ENCODE measurements at places on chromosomes 3 and 15. TPM values are rescaled to one million over a fixed set of nuclear protein-coding genes. Genes with fewer than 3 reads are reported as not detected.

DNA sequence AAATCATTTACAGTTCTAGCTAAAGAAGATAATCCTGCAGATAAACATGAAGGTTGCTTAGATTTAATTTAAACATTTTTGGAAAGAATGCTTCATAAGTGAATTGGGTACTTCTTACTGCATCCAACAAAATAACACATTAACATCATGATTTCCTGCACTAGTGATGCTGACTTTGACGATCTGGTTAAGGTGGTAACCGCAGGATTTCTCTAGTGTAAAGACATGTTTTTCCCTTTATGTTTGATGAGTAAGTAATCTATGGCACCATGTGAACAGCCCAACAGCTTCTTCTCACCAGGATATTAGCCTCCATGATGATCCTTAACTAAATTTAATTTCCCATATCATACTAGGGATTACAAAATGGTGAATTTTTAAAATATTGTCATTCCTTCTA lies 14.1 kb downstream of the SPPL2A start:
- no peak for DNase-seq

The SLC33A1 gene
- total RNA-seq: 30.0 TPM

DNA sequence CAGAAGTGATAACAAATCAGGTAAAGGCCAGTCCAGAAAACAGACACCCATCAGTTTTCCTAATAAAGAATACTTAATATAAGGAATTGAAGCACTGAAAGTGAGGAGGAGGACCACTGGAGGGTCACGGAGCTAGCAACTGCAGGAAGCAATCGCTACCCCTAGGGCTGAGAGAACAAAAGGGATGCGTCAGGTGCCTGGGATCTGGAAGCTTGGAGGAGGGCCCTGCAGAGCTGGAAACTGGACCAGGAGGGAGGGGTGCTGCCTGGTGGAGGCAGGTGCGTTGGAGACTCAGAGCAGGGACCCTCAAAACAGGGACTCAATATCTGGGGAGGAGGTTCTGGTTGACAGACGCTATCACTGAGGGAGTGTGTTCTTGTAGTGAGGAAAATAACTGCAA lies 308.1 kb upstream of the RASGRP1 start:
- DNase-seq: no peak

The PSTPIP1 gene
- not detected for total RNA-seq

The ALAS1 gene
- total RNA-seq: 38.3 TPM

GRCh38 chr15:37102305-37103162 lies 2.2 kb upstream of the MEIS2 start:
- no peak for DNase-seq

- peak; percentile 19 for DNase-seq
Measured at GRCh38 chr15:78093242-78094020, 1.1 kb downstream of the SH2D7 start.

DNA sequence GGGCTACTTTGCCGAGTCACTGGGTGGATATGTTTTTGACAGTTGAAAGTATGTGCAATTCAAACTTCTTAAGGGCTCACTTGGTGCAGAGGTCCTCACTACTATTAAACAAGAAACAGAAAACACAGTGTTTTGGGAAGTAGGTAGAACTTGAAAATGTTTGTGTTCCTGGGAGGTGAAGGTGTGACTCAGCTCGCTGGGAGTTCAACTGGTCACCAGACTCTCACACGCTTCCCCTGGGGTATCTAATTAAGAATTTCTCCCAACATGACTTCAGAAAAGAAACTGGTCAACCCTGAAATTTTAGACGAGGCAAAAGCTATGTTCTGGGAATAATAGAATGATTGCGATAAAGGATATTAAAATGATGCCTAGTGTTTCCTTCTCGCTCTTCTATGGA lies 1039.8 kb upstream of the SEMA6D start:
- DNase-seq: no peak

DNA sequence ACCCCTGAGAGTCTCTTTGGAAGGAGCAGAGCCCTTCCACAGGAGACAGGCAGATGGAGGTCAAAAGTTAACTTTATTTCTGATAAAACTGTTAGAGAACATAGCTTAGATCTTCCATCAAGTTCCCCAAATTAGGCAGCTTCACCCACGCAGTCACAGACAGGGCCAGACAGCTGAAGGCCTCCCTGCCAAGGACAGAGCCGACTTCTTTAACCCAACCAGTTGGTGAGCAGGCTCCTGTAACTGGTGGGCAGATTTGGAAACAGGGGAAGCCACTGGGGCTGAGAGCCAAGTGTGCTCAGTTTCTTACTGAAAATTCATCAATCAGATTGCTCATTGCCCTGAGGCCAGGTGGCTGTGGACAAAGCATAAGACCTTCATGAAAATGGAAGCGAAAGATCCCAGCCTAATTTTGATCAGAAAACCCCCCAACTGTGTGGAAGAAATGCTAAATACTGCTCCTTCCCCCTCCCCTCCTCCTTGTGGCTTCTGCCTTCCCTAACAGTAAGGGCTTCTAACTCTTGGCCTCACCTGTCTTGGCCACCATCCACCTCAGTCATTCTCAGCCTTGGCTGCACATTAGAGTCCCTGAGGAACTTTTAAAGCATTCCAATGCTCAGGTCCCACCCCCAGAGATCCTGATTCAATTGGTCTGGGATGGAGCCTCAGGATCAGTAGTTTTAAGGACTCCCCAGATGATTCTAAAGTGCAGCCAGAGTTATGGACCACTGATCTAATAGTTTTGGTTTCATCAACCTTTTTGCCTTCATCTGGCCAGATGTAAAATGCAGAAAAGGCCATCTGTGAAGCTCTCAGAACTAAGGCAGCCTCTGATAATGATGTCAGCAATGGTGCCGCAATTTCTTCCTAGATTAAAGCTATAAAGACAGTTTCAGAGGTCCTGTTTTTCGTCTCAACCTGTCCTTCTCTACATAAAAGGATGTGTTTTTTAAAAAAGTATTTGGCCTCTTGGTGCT lies 11.5 kb downstream of the CLRN1 start:
- no peak for DNase-seq

DNA sequence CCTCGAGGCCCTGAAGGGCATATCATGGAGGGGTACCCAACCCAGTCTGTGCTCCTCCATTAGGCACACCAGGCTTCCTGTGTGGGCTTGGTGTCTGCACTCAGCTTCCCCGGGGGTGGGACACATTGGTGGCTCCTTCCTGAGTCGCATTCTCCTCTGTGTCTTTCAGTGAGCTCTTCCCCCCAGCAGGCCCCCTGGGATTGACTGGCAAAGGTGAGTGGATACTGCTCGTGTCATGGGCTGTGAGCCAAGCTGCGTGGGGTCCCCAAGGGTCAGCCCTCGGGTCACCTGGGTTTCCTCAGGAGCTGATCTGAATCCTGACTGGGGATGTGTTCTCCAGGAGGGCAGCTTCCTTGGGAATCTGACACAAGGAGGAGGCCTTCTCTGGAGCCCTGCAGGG lies 231.0 kb downstream of the SNRPN start:
- peak; percentile 79 for DNase-seq

The PRICKLE2 gene
- total RNA-seq: 48.2 TPM

- peak; percentile 81 for DNase-seq
Measured at GRCh38 chr3:106135451-106136160, 266.8 kb upstream of the CBLB start.

The SKOR1 gene
- 0.27 TPM for total RNA-seq

The DNAJA4 gene
- not detected for total RNA-seq

The SUCNR1 gene
- not detected for total RNA-seq

- DNase-seq: no peak
Measured at GRCh38 chr3:129404610-129405009, 23.8 kb downstream of the EFCAB12 start.

GRCh38 chr3:106184540-106185457 lies 316.0 kb upstream of the CBLB start:
- no peak for DNase-seq

GRCh38 chr3:4310971-4311370 lies 7.8 kb downstream of the SETMAR start:
- no peak for DNase-seq

- no peak for DNase-seq
Measured at GRCh38 chr3:45595364-45596195, 1.0 kb downstream of the LIMD1 start.

- DNase-seq: no peak
Measured at GRCh38 chr15:70171256-70171886, 73.7 kb upstream of the TLE3 start.

GRCh38 chr15:51240066-51240465 lies 98.3 kb downstream of the CYP19A1 start:
- DNase-seq: no peak

The GOLGA6L4 gene
- 6.8 TPM for total RNA-seq

- no peak for DNase-seq
Measured at GRCh38 chr15:38696109-38696727, 131.6 kb upstream of the RASGRP1 start.

The SEMA6D gene
- 4.9 TPM for total RNA-seq

The SLC28A1 gene
- not detected for total RNA-seq

DNA sequence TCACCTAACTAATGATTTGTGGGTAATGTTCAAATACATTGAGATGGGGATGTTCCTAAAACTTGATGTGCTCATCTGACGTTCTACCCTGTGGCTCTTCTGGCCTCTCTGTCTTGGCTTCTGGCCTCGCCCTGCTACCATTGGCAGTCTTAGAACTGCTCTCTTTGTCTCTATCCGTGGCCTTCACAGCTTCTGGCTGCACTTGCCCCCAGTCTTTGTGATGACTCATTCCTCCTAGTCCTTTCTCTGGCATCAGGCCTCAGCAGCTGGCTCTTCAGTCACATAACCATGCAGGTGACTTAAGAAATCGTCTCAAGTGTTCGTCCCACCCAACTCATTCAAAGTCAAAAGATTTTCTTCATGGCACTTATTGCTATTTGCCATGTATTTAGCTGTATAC lies 188.1 kb downstream of the BBX start:
- no peak for DNase-seq

- no peak for DNase-seq
Measured at GRCh38 chr3:171842864-171843518, at the start of gene TMEM212. Gene TMEM212, plus strand, starts transcription at chr3:171843349. Its CDS starts 35 bp downstream, at chr3:171843384.

The DOCK3 gene
- 0.17 TPM for total RNA-seq

- no peak for DNase-seq
Measured at GRCh38 chr15:80636675-80637074, 58.4 kb upstream of the ABHD17C start.

The CCR3 gene
- not detected for total RNA-seq

The UBA3 gene
- total RNA-seq: 58.3 TPM

The TEX55 gene
- not detected for total RNA-seq

DNA sequence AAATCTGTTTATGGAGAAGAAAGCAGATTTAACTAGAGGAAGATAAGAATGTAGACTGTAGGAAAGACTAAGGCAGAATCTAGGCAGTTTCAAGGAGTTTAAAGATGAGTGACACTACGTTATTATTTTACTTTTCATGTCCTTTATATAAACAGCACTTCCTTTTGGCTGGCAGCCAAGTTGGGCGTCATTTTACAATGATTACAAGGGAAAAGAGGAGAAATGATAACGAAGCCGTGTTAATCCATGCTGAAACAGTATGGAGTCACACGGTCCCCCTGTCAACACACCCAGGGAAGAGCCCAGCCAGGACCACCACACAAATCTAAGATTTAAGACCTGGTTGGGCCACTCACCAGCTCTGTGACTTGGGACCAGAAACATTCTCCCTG lies 83.7 kb upstream of the NEO1 start:
- no peak for DNase-seq

GRCh38 chr15:25773248-25773647 lies 89.9 kb downstream of the ATP10A start:
- DNase-seq: no peak

- DNase-seq: no peak
Measured at GRCh38 chr15:68536331-68537095, 42.3 kb upstream of the CORO2B start.

- DNase-seq: no peak
Measured at GRCh38 chr15:88591384-88591783, 29.8 kb upstream of the AEN start.

- DNase-seq: no peak
Measured at GRCh38 chr3:46143951-46144473, 64.1 kb downstream of the CCR1 start.

DNA sequence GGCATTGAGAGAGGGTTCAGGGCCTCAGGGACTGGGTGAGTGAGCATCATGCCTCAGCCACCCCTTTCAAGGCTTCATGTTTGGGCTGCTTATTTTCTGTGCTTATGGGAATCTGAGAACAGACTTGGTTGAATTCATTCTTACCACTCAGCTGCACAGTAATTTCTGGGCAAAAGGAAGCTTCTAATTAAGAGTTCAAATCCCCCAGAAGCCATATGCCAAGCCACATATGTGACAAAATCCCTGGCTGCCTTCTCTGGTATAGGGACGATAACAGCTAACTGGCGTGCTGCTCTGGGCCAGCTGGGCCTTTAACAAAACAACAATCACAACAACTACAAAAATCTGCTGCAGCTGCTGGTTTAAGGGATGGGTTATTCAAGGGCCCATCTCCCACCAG lies 181.0 kb upstream of the ANKRD28 start:
- DNase-seq: no peak

The MST1R gene
- 0.55 TPM for total RNA-seq

DNA sequence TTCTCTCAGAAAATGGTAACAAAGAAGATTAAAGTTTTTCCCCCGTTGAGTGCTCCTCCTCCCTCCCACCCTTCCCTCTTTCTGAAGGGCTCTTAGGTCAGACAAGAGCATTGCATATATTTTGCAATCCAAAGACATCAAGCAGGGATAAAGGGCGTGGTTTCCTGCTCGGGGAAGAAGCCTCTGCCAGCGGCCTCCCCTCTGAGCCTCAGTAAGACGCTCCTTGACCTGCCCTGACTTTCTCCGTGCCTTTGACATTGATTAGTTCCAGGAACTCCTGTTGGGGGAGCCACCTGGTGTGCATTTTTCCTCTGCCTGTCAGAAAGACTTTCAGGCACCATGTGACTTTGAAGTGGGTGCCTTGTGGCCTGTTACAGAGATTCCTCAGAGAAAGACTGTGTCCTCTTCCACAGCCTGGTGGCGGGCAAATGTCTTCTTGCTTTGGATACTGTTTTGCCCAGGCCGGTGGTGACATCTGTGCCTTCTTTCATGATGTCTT lies 87.2 kb upstream of the TBL1XR1 start:
- no peak for DNase-seq

DNA sequence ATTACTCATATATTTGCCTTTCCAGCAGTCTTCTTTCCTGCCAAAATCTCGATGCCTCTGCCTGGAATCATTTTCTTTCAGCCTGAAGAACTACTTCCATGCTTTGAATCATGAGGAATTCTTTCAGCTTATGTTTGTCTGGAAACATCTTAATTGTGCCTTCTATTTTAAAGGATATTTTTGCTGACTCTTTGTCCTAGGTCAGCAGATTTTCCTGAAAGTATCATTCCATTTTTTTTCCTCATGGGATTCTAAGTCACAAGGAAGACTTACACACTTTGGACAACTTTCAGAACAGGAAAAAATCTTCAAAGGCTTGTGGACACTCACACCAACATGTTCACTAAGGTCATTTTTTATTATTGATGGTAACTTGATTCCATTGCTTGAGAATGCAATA lies 10.1 kb downstream of the PRR23E start:
- DNase-seq: no peak

GRCh38 chr3:45955706-45956105 lies 12.4 kb downstream of the CXCR6 start:
- DNase-seq: no peak

The NPAP1 gene
- total RNA-seq: not detected

GRCh38 chr3:178767581-178767980 lies 231.3 kb downstream of the KCNMB2 start:
- DNase-seq: no peak

The CYP8B1 gene
- total RNA-seq: not detected

- DNase-seq: no peak
Measured at GRCh38 chr3:38348903-38349302, 2.3 kb downstream of the XYLB start.

- DNase-seq: no peak
Measured at GRCh38 chr3:32712506-32713055, 27.6 kb downstream of the CNOT10 start.

Measured in chondrocyte (in vitro differentiated cells).